Stimulated activated CD8-positive, alpha-beta memory T cell treated with anti-CD3 and anti-CD28 coated beads, Interleukin-7, amount 100 ng/mL, for 4 hours (primary cell): ENCODE measurements at places on chromosomes 12 and 14.

GRCh38 chr12:115859231-115859630 lies 418.3 kb downstream of the MED13L start:
- no peak for DNase-seq

GRCh38 chr12:7158781-7159609 lies 28.8 kb downstream of the CLSTN3 start:
- no peak for DNase-seq

DNA sequence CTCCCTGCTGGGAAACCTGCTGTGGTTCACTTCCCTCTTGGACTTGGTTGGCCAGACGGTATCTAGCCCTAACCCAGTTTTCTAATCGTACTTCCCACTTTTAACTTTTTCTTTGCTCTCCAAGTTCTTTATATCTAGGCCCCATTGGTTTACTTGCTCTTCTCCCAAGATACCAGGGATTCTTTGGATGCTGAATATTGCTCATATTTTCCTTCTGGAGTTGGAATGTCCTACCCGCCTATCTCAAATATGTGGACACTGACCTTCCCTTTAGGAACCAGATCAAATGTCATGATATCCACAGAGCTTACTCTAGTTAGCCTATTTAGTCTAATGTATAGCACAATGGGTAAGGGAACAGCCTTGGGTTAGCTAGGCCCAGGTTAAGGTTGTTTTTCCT lies 228.6 kb downstream of the DACT1 start:
- no peak for DNase-seq

GRCh38 chr14:75165586-75166391 lies 10.6 kb downstream of the TMED10 start:
- DNase-seq, result no peak

- DNase-seq, result no peak
Observed at GRCh38 chr14:103788086-103788485, 59.3 kb downstream of the PPP1R13B start.

- no peak for DNase-seq
Observed at GRCh38 chr14:88995437-88996198, 171.2 kb downstream of the TTC8 start.

- DNase-seq, result no peak
Observed at GRCh38 chr14:39175445-39176262, 600 bp downstream of the PNN start.

DNA sequence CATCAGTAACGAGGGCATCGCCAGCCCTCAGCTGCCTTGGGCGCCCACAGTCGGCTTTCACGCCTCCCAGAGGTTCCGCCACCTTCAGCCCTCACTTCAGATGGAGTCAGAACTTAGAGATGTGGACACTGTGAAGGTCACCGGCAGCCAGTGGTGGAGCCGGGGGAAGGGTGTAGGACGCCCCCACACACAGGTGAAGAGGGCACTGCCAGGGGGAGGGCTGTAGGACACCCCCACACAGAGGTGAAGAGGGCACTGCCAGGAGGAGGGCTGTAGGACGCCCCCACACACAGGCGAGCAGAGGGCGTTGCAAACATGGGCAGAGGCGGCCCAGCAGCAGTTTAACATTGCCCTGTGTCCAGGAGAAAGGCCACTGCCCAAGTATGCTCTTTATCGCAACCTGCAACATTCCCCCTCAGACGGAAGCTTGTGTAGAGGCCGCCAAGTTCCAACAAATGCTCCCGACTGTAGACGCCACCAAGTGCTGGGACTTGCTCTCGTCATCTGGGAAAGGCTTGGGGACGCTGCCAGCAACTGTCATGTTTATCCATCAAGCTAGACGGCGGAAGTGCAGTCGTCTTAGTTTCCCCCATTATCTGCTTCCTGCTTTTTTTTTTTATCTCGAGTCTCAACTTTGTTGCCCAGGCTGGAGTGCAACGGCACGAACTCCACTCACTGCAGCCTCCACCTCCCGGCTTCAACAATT lies 4.9 kb upstream of the ANKLE2 start:
- DNase-seq, result no peak

DNA sequence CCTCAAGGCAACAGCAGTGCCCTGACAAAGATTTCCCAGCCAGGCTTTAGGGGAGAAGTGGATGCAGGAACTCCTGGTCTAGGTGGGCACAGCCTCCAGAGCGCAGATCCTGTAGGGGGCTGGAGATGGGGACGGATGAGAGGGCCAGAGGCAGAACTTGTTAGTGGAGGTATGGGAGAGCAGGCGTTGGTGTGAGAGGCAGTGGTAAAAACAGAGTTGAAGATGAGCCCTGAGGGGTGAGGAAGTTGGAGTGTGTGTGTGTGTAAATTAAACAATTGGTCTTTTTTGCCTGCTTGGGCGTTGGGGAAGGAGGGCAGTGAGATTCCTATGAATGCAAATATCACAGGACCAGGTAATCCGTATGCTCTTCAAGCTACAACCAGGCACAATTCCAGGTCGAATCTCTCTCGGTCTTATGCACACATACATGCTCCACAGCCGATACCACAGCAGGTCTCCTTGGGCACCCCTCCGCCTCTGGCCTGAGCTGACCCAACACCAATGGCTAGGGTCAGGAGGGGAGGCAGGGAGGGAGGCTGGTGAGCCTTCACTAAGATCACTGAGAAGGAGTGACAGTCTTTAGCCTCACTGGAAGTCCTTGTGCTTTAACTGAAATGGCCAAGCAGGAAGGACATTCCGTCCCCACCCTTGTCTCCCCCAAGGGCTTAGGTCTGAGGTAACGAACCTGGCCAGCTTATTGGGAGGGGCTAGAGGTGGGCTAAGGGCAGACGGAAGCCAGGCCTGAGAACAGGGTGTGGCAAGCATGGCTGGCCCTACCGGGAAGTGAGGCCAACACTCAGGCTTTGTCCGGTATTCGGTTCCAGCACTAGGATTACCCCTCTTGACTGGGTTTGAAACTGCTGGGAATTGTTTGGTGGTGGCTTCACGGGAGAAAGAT lies 1.5 kb upstream of the KRT7 start:
- DNase-seq, result no peak

DNA sequence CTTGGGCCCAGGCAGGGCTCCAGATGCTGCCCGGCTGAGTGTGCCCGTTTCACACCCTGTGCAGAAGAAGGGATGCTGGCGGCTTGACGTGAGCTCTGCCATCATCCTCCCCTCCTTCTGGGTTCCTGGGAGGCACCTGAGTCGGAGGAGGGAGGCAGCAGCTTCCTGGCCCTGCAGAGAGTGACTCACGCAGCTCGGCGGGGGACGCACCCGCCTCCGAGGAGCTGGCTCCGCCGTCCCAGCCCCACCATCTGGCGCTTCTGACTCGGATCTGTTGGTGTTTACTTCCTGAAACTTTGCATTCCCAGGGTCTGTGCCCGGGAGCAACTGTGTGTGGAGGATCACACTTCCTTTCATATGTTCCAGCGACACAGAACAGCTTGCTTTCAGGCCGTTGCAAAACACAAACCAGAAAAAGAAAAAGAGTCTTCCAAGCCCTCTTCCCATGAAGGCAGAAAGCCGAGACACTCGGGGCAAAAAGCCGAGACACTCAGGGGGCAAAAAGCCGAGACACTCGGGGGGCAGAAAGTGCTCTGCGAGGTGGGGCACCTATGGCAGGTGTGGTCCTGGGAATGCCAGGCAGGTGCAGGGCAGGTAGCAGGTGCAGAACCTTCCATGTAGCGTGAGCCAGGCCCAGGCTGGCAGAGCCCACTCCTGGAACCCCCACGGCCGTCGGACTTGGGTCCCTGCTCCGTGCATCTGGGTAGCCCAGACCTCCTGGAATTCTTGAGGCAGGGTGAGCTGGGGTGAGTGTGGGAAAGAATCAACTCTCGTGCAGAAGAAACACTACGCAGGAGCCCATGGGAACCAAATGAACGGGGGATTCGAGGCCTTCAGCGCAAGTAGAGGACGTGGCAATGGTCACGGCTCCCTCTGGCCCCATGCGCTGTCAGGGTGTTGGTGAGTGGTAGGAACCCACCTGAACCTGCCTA lies 27.6 kb upstream of the GALNT9 start:
- no peak for DNase-seq

DNA sequence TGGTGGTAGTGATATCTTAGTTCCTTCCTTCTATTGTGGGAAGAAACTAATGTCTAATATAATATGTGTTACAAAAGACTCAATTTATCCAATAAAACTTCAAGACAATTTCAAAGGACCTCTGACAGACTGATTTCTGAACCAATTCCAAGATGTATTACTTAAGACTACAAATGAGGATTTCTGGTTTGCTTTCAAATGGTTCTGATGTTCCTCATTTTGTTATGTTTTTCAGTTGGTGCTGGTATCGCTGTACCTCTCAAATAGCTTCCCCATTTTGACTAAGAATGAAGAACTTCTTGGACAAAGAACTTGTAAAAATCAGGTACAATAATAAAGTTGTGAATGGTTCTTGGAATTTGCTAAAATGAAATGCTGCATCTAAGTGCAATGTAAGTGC lies 19.4 kb upstream of the MBIP start:
- DNase-seq, result no peak

- DNase-seq, result no peak
Observed at GRCh38 chr12:25784669-25785068, 173.8 kb upstream of the RASSF8 start.

DNA sequence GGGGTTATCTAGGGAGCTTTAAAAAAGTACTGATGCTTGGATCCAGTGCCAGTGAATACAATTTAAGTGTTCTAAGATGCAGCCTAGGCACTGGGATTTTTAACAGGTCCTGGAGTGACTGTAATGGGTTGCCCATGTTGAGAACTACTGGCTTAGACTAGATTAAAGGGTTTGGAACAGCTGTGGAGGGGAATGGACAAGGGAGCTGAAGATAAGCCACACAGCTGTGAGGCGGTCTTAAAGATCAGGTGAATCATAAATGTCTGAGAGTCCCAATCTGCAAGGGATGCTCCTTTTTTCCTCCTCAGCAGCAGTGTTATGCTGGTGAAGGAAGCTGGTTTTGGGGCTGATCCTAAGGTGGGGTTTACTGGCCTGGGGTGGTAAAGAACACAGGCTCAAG lies 35.5 kb upstream of the FRMD6 start:
- DNase-seq, result no peak

DNA sequence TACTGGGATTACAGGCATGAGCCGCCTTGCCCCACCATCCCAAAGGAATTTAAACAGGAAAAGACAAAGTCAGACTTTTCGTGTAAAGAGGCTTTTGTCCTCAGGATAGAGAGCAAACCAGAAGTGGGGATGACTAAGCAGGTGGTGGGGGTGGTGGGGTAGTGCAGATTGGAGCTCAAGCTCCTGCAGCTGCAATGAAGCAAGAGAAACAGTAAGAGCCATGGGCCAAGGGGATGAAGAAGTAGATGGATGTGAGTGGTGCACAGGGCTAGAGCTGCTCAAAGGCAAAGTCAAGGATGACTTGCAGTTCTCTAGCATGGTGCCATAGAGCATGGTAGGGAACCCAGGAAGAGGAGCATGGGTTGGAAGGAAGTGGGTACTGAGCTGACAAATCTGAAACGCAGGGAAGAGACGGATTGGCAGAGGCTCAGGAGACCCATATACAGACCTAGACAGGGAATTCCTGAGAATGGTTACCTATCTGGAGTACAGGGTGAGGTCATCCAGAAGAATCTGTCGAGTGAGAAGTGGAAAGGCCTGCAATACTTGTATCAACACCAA lies 11.4 kb upstream of the RNF34 start:
- no peak for DNase-seq

DNA sequence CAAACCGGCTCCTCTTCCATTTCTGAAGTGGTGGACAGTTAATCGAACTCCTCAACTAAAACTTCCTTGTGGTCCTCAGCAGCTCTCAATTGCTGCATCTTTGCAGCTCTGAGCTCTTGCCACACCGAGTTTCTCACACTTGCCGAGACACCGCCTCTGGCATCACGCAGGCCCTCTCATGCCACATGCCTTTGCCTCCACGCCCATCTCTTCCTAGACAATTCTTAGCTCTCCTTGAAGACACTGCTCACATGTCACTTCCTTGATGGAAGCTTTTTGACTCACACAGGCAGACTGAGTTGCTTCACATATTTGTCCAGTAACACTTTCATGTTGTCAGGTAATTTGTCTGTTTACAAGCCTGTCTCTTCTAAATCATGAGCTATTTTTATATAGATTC lies 29.2 kb downstream of the KCNA1 start:
- no peak for DNase-seq
